Astrocyte of the hippocampus (primary cell): ENCODE measurements at places on chromosomes 7 and 10.

- no peak for DNase-seq
These were observed 405.1 kb downstream of the CALN1 start for GRCh38 chr7:72007018-72007417.

GRCh38 chr10:62614389-62615157, 189.9 kb upstream of the ADO start:
- DNase-seq, result peak; percentile 59

DNA sequence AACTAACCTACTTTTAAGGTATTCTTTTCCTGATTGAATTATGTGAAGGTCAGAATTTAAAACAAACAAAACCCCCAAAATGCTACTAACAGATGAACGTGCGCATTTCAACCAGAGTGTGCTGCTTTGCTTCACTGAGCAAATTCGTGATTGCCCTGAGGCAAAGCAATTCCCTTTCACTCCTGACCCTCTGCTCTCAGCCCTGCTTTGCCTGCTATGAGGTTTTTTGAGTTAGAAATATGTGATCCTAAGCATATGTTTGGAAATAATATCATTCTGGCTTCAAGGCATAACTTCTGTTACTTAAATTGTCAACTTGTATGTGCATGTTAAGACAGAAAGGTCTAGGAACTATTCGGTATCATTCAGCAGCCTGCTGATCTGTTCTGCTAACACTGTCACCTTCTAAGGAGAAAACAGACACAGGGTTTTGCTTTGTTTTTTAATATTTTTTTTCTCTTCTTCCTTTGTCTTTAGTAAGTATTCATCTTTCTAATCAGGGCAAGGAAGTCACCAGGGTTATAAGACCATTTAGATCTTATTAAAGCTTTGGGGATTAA, 124.2 kb downstream of the GNAT3 start:
- DNase-seq, result no peak

DNA sequence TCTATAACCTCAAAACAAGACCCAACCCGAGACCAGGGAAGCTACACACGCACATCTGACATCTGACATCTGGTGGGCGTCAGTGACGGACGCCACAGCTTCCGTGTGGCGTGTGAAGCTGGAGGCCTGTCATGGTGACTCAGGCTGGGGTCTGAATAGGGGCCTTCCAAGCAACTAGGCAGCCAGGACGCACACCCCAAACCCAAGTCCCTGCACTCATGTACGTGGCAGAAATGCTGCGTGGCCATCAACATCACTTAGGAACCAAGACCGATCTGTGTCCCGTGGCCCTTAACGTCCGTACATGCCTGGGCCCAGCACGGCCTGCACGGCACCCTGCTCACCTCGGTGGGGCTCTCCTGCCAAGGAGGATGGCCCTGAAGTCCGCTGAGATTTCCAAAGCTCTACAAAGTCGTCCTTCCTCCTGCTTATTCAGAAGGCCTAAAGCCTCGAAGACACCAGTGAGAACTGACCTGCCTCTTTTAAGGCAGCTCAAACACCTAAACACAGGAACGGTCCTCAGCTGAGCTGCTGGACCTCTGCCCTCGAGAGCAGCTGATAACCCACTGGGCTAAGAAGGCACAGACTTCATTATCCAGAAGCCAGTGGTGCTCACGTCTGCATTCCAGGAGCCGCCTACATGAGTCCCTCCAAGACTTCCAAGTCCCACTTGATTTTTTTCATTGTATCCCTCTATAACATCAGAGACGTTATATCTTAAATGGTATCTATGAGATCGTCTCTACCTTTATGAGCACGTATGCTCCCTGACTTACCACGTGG, 82.5 kb downstream of the DIP2C start:
- DNase-seq, result no peak

DNA sequence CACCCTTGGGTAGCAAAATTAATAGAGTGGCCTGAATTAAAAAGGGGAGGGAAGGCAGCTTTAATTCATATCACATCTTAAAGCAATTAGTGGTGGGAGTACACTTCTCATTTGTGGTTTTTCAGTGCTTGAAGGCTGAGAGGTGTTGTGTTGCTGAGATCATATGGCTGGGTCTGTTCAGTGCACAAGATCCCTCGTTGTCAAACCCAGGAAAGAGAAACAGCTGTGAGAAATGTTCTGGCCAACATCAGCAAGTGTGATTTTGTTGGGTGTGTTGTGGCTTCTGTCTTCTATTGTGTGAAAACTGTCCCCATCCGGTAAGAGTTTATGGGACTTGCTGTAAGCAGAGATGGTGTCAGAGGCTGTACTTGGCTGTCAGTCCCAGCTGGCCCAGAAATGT, 197.9 kb upstream of the BMPER start:
- no peak for DNase-seq

GRCh38 chr7:20146451-20146850, 70.7 kb downstream of the MACC1 start:
- DNase-seq, result no peak

GRCh38 chr7:25694699-25695098, 457.3 kb upstream of the NFE2L3 start:
- DNase-seq, result no peak

GRCh38 chr10:48934672-48935501, 4.8 kb downstream of the LRRC18 start:
- DNase-seq, result peak; percentile 14

DNA sequence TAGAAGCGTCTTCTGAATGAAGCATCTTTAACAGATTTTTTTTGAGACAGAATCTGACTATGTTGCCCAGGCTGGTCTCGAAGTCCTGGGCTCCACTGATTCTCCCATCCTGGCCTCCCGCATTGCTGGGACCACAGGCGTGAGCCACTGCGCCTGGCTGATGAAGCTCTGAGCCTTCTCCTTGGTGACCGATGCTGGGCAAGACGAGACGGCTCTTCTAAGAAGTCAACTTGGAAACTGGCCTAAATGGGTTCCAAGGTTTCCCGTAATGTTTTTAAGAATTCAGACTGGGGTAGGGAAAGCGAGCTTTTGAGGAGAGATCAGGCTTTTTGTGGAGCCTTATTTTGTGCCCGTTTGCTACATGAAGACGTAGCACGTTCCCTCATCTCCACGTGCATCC, 224.5 kb downstream of the ZMYND11 start:
- DNase-seq, result no peak

DNA sequence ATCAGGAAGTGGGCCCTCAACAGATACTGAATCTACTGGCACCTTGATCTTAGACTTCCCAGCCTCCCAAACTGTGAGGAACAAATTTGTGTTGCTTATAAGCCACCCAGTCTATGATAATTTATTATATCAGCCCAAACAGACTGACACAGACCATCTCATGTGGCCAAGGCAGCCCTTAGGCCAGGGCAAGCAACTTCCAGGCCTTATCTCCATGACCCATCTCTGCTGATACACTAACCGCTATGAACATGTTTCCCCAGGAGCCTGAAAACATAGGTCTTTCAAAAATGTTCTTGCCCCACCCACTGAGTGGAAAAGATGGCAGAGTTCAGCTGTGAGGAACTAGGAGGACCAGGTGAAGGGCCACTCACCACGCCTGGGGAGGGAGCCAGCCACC, 3.2 kb upstream of the BLOC1S2 start:
- DNase-seq, result no peak

DNA sequence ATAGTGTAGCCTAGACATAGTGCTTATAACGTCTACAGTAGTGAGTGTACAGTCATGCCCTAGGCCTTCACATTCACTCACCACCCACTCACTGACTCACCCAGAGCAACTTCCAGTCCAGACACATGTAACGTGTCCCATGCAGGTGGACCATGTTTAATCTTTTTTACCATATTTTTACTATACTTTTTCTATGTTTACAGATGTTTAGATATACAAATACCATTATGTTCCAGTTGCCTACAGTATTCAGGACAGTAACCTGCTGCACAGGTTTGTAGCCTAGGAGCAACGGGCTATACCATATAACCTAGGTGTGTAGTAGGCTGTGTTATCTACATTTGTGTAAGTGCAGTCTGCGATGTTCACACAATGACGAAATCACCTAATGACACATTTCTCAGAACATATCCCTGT, 11.0 kb downstream of the MPP7 start:
- DNase-seq, result peak; percentile 73

GRCh38 chr7:33591490-33591889, 313.8 kb upstream of the BMPER start:
- no peak for DNase-seq

DNA sequence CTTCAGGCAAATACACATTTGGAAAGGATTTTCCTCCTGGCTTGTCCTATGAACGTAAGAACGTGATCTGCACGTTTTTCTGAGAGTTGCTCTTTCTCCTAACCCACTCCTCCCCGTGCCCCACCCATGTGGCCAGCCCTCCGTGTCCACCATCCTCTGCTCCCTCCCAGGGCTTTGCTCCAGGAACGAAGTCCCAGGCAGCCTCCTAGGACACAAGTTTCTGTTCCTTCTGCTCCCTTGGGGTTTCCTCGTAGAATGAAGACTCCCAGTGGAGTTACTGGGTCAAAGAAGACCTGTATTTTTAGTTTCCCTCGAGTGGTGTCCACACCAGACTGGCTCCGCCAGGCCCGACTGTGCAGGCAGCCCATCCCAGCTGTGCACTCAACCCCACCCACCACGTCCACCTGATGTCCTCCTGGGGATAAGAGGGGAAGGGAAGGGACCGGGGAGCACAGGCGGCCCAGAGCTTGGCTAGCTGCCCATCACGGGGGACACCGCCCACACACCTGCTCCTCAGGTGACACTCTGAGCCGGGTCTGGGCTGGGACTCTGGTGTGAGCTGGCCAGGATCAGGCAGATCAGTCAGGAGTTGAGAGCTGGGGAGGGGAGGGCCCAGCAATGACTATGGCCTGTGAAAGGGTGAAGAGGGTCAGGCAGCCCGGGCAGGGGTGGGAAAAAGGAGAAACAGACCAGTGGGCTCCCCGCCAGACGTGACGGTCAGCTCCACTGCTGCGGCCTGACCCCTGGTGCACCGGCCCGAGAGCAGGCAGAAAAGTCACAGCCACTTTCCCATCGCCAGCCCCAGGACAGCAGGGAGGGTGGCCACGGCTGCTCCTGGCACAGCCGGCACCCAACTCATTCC, 54.3 kb upstream of the PPP2R2D start:
- DNase-seq, result no peak

- peak; percentile 82 for DNase-seq
These were observed 210.4 kb upstream of the ADO start for GRCh38 chr10:62594093-62594520.

DNA sequence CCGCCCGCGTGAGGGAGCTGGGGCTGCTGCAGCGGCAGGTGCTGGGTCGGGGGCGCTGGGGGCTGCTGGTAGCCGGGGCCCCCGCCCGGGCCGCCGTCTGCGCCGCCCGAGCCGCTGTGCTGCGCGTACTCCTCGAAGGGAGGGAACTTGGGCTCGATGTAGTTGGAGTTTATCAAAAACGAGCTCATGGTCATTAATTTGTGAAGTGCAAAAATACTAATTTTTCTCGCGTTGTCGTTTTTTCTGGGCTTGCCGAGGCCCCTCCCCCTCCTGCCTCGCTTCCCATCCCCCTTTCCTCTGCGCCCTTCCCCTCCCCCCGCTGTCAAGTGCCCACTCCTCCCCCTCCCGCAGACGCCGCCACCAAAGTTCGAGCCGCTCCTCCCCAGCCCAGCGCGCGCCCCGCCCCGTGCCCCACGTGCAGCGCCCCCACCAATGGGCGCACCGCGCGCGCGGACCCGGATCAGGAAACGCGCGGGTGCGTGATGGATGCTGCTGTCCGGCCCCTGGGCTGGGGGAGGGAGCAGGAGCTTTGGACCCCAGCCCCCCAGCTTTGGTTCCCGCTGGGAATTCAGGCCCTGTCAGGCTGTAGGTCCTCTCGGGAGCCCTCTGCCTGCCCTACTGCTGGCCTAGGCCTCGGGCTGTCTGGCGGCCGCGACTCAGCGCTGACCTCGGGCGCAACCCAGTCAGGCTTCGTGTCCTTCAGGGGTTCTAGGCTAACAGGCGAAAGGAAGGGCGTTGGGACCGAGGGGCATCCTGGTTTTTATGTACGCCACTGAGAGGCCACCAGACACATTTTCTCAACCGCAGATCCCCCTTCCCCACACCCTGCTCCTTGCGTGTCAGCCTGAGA, at the start of gene HOXA4:
Gene HOXA4 (minus strand): TSS at position 218 of the 850 bp plus-strand sequence. CDS start 24 bp downstream, at position 194.
- DNase-seq, result peak; percentile 52

- DNase-seq, result no peak
These were observed 223.5 kb downstream of the GLRX3 start for GRCh38 chr10:130359711-130360110.

DNA sequence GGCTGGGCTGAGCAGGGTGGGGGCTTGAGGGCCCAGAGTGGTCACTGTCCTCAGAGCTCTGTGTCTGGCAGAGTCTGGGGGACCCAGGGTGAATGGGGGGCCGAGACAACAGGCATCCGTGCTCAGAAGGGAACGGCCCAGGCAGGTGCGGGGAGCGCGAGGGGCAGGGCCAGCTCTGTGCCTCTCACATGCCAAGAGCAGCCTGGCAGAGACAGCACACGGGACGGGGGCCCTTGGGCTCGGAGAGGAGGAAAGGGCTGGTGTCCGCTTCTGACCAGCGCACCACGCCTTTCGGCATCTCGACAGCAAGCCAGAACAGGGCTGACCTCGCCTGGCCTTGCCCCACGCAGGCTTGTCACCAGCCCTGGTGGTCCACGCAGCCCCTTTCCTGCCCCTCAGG, 13.4 kb downstream of the AMZ1 start:
- DNase-seq, result no peak

DNA sequence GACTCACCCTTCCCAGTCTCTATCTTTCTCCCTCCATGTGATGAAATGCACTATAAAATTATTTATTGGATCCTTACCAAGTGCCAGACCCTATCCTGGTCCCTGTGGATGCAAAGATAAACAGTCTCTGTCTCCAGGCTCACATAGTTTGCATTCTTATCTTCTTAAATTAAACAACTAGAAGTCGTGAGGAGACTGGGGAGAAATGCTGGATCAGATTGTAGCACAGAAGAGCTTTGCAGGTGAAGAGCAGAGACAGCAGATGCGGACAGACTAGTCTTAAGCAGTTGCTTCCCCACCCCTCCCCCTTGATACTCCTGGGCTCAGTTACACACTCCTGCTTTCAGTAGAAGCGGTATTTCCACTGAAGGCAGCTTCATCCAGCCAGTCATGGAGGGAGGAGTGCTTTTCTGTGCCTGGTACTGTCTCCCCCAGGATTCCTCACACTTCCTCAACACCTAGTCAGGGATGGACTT, 20.8 kb upstream of the CDK1 start:
- DNase-seq, result no peak

DNA sequence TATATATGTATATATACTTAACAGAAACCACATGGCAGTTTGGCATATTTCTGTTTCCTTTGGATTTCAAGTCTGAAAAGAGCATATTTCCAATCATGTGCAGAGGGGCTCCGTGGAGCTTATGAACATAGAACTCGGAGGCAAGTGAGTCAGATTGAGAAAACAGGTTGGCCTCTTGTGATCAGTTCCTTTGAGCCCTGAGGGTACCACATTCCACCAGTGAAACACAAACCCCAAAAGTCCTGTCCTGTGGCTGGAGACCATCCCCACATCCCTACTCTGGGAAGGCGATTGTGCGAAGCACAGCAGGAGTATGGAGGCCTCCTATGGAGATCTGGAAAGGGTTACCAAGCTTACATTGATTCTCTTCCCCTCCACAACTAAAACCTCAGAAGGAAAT, 196.7 kb upstream of the TMEM72 start:
- no peak for DNase-seq

DNA sequence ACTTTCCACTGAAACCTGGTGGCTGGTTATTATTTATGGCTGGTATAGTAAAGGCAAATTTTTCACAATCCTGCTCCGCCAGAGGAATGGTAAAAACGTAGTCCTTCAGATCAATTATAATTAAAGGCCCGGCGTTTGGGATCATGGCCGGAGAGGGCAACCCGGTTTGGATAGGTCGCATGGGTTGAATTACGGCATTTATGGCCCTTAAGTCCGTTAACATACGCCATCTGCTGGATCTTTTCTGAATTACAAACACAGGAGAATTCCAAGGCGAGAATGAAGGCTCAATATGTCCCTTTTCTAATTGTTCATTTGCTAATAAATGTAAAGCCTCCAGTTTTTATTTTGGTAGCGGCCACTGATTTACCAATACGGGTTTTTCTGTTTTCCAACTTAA, 11.3 kb upstream of the TAS2R3 start:
- no peak for DNase-seq
